Caco-2 (cell line): ENCODE measurements at places on chromosomes 7 and 10.
A peak's percentile ranks its signal among the peaks of the same experiment; 100 is the strongest.

DNA sequence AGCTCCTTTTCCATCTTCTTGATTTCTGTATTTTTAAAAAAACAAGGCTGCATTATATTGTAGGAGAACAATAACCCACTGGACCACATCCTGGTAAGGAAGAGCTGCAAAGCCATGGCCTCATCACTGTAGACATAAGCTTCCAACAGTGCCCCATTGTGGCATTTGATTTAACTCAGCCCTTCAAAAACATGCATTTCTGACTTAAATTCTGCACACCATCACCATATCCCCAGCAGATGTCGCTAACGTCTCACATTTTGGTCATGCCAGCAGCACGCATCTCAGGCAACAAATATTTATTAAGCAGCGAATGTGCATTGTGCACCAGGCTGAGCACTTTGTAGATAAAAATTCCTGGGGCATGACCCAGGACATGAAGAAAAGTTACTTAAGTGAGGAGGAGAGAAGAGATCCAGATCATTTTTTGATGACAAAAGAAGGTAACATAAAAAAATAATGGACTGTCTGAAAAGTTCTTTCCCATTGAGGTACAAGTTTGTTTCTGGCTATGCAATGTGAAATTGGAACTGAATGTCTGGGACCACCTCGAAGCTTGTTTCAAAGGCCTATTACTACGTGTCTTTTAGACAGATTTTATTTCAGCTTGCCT lies 164.6 kb upstream of the CDCA7L start:
- peak; percentile 78 for DNase-seq

DNA sequence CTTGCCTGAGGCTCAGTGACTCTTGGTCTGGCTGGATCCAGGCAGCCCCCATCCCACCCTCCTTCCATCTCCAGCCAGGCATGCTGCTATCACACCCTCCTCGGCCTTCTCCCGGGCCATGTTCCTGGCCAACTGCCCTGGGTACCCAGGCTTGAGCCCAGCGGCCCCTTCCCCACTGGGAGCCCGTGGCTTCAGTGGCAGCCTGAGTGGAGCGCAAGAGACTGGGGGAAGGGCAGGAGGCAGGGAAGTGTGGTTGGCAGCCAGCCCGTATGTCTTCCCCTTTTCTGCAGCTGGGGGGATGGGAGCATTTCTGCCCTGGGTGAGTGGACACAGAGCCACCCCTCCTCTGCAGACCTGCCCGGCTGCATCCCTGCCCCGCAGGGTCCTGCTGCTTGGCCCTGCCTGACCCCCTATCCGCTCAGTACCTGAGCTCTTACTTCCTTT lies 148.5 kb downstream of the ARHGAP22 start:
- peak; percentile 37 for DNase-seq

DNA sequence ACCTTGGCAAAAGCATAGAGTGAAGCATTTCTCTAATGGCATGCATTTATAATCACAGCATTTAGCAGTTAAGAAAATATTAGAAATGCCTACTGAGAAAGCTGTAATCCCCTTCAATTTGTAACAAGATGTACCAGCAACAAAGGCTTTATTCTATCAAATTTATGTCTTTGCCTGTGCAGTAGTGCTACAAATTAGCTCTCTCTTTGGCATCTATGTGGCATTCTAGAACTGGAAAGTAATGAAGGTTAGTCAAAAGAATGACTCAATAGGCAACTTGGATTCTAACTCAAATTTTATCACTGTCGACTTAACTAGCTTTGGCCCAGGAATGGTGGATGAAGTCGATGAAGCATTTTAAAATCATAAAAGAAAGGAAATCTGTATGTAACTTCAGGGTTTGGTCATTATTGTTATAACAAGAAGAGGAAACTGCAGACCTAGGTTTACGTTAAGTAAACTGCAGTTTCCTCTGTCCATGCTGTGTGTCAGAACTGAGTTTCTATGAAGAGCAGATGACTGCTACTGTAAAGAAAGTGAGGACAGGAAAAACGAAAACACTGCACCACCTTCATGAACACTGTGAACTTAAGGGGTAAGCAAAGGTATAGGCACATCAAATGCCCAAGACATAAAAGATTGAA lies 140.0 kb downstream of the RAPGEF5 start:
- no peak for DNase-seq

DNA sequence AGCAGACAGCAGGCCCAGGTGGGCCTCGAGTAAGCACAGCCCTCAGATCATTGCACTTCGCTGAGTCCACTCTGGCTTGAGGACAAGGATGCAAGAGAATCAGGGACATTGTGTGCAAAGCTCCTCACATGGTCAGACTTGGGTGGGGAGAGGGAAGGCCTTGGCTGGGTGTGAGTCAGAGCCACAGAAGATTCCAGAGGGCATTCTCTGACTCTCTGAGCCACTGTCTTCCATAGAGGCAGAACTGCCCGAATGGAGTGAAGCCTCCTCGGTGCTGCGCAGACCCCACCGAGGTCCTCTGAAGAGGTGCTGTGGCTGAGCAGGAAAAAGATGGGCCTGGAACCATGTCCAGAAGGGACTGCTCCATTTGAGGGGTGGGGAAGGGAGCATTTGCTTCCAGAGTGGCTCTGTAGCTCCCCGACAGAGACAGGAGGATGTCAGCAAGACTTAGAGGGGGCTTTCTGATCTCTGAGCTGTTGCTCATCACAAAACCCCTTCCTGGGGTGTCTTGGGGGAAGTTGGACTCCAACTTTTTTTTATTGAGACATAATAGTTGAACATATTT lies 120.8 kb downstream of the PTPN20 start:
- DNase-seq: peak; percentile 28

- no peak for DNase-seq
Measured at GRCh38 chr10:71782917-71783490, 9.7 kb upstream of the VSIR start.

GRCh38 chr10:48636901-48637300 lies 32.0 kb upstream of the ARHGAP22 start:
- no peak for DNase-seq

- no peak for DNase-seq
Measured at GRCh38 chr10:77801474-77802161, 124.9 kb downstream of the DLG5 start.

DNA sequence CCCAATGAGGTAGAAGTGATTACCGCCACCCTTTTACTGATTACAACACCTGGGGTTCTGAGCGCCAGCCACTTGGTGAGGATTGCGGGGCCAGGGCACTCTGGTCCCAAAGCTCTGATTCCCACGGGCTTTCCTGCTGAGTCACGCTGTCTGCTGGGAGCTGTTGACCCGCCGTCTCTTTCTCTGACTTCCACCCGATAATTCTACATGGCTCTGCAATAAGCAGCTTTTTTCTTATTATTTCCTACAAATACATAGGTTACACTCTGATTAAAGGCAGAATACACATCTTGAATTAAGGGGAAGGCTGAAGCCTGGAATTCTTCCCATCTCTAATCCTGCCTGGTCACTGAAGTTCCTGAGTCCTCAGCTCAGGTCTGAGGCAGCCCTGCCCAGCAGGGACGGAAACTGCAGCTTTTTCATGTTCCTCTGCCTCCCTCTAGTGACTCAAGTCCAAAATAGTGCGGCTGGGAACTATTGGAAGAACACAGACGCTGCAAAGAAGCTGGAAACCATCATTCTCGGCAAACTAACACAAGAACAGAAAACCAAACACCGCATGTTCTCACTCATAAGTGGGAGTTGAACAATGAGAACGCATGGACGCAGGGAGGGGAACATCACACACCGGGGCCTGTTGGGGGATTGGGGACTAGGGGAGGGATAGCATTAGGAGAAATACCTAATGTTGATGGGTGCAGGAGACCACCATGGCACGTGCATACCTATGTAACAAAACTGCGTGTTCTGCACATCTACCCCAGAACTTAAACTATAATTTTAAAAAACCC lies 178.3 kb downstream of the PRKCQ start:
- peak; percentile 89 for DNase-seq

- DNase-seq: no peak
Measured at GRCh38 chr10:112313234-112313633, 30.0 kb downstream of the TECTB start.

DNA sequence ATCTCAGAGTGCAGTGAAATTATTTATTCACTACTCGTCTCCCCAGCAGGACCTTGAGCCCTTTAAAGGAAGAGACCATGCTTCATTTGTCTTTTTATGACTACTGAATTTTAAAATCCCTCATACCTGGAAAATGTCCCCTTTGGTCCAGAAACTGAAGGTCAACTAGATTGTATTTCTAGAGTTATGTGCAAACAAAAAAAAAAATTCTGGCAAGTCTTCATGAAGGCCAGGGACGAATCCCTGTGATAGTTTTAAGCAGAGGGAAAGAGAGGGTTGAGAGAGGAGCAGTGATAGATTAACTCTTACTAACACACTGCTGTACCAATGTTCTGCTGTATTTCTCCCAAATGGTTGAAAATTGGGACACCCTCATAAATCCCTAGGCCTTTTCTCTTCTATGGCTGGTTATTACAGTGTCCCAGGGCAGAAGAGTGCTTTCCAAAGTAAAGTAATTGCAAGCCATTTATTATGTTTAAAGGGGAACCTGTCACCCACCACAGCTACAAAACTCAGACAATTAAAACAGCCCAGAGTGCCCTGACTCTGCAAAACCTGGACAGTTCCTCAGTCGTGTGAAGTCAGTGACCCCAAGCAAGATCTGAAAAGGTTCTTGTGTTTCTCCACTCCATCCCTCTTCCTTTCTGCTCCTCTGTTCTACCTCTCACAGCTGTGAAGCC lies 182.8 kb upstream of the AOAH start:
- no peak for DNase-seq

DNA sequence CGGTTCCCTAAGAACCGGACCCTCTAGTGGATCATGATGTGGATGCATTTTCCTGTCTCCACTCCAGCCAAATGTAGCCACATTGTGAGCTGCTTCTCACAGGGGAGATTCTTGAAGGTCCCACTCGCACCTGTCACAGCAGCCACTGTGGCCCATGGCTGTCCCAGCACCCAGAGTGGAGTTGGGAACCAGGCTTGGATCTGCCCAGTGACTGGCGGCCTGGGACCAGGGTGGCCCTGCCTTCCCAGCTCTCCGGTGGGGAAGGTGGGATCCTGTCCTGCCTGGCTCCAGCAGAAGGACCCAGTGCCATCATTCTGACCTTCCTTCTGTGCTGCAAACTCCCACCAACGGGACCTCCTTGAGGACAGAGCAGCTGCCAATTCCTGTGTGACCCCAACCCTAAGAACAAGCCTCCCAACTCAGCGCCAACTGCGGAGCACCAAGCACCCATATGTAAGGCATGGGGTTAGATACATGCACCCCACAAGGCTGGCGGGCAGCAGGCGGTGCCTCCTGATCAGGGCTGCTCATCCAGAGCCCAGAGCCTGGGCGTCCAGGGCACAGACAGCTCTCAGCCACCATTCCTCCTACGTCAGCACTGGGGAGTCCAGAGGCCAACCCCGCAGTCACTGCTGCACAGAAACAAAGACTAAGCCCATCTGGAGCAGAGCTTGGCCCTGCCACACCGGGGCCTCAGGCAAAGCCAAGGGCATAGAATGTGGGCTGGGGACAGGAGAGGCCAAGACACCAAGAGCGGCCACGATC lies 28.8 kb downstream of the EBF3 start:
- DNase-seq: peak; percentile 15

- DNase-seq: no peak
Measured at GRCh38 chr10:16401416-16401815, 35.4 kb upstream of the PTER start.

DNA sequence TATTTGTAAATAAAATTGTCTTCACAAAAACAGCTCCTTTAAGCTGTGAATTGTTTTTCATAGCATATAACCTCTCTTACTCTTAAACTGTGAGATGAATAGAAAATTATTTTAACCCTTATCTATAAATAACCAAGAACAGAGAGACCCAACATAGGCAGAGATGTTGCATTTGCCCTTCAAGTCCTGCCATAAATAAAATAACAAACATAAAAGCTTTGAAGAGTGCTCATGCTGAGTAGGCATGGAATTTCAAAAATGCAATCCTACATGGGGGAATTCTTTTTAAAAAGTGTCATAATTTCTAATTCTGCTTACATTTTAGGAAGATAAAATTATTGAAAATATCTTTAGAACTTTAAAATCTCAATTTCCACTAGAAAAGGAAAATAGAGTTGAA lies 124.1 kb upstream of the FERD3L start:
- DNase-seq: no peak

GRCh38 chr10:43287056-43288007 lies 20.5 kb upstream of the RASGEF1A start:
- no peak for DNase-seq

- DNase-seq: peak; percentile 83
Measured at GRCh38 chr10:133276435-133277201, at the start of gene ADAM8. Gene ADAM8 (minus strand): TSS chr10:133276868. CDS start chr10:133276817, 51 bp downstream.
